WTC11 (cell line): ENCODE measurements at places on chromosomes 13 and 19.

DNA sequence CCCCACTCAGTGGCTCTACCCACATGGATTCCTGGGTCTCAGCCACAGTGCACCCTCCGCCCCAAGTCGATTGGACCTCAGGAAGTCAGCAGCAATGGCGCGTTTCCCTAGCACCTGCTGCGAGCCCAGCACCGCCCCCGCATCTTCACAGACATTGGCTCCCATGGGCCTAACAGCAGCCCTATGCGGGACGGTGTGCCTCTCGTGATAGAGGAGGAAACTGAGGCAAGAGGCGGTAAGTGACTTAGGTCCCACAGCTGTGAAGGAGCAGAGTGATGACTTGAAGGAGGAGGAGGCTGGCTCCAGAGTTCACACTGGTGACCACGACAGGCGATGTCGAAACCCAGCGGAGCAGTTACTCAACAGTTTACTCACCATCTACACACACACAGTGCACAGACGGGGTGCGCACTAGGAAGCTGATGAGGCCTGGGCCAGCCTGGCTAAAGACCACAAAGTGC is 104.5 kb upstream of the SOX1 start:
- no peak for DNase-seq

- no peak for DNase-seq
These were observed at the start of gene KLK6 for GRCh38 chr19:50969413-50969760. KLK6 (minus strand) TSS chr19:50969591; CDS start chr19:50968104, 1,487 bp downstream.

DNA sequence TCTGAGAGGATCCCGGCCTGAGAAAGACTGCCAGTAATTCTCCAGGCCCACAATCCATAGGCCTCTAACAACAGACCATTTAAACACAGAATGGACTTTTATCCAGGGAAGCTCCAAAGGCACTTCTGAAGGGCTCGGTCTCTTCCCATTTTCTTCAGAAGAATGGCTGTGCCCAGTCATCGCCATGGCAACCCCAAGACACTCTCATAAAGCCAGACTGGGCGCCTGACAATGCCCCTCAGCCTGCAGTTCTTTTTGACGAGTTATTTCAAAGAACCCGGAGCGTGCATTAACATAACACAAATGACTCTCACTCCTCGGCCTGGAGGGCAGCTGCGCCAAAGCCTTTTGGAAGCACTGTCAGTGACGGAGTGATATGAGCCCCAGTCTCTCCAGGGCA is 61.0 kb downstream of the RASA3 start:
- no peak for DNase-seq

DNA sequence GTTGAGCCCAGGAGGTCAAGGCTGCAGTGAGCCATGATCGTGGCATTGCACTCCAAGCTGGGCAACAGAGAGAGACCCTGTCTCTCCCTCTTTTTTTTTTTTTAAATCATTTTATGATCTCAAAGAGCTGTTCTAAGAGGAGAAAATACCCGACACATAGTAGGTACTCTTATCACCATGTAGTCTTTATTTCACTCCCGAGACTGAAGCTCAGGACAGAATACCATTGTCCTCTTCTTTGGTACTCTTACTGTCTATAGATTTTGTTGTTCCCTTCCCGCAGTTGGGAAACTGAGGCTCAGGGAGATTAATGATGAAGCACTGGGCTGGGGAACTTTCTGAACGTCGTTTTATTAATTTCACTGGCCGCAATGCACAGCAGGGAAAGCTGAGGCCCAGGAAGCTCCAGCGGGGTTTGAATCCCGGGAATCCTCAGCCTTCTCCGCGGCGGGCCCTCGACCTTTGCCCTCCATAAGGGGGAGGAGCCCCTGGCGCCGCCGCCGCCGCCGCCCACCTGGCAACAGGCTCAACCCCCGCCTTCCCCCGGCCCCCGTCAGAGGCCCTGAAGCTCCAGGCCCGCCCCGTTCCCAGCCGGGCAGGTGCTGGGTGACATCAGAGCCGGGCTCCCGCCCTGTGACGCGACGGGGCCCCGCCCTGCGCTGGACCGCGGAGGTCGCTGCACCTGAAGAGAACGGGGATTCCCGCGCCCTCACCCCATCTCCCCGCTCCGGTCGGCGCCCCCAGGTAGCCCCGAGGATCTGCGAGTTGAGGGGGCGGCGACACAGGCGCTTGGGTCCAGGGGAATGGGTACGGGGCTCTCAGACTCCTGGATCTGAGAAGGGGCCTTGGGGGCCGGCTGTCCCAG is 1.6 kb downstream of the MYH14 start:
- peak; percentile 96 for DNase-seq

DNA sequence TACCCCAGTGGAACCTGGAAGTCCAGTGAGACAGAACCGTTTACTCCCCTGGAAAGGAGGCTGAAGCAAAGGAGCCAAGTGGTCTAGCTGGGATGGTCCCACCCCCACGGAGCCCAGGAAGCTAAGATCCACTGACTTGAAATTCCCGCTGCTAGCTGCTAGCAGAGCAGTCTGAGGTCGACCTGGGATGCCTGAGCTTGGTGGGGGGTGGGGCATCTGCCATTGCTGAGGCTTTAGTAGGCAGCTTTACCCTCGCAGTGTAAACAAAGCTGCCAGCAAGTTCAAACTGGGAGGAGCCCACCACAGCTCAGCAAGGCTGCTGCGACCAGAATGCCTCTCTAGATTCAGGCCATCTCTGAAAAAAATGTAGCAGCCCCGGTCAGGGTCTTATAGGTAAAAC is 437.0 kb downstream of the SUCLA2 start:
- peak; percentile 60 for DNase-seq

DNA sequence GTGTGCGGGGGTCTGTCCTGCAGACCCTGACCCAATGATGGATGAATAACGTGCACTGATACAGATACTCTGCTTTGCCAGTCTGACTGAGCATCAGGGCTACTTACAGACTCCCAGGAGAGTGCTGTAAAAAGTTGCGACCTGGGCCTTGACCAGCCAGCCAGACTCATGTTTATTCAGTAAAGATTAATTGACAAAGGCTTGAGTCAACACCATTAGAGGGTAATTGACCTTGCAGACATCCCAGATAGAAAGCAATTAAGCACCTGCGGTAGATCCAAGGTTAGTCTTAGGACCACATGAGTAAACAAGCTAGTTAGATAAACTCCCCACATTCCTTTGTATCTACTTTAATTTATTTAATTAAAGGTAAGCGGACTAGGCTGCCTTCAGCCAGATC is 10.4 kb downstream of the NUDT19 start:
- no peak for DNase-seq

DNA sequence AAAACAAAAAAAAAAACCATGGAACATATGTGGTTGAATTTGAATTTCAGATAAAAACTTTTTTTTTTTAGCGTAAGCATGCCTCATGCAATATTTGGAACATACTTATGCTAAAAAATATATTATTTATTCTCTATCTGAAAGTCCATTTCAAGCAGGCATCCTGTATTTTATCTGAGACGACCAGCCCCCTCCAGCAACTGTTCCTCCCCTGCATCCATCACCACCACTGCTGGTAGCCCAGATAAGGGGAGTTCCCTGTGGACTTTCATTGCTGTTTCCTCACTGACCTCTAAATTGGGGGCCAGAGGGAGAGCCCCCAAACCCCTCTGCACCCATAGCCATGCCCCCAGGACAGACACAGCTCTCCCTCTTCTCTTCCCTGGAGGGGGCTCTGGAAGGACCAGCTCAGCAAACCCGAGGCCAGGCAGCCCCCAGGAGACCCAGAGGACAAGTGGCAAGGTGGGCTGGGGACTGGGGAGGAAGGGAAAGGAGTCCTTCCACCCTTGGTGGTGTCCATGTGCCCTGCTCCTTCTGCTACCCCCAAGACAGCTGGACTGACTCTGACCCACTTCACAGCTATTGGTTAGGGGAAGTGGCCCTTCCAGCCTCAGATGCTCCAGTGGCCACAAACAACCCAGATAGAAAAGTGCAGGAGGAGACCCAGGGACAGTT is 6.6 kb upstream of the SIGLEC12 start:
- DNase-seq, result no peak

GRCh38 chr19:32767951-32768679 is 48.5 kb downstream of the TDRD12 start:
- no peak for DNase-seq

- DNase-seq, result peak; percentile 51
These were observed 8.3 kb downstream of the RYR1 start for GRCh38 chr19:38441657-38442348.

- no peak for DNase-seq
These were observed 1.5 kb upstream of the GRWD1 start for GRCh38 chr19:48444129-48444935.

DNA sequence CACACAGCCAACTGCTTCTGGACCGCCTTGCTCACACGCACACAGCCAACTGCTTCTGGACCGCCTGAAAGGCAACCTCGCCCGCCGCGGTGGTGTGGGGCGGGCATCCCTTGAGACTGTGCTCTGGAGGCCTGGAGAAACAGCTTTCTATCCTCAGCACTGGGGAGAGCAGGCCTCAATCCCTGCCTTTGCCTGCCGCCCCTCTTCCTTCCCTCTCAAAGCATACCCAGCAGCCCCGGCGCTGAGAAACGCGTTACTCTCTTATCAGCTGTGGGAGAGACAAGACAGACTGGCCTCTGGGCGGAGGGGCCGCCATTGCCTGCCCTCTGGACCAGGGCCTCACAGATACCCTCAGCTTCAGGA is 2.9 kb downstream of the LIPE start:
- DNase-seq, result no peak

DNA sequence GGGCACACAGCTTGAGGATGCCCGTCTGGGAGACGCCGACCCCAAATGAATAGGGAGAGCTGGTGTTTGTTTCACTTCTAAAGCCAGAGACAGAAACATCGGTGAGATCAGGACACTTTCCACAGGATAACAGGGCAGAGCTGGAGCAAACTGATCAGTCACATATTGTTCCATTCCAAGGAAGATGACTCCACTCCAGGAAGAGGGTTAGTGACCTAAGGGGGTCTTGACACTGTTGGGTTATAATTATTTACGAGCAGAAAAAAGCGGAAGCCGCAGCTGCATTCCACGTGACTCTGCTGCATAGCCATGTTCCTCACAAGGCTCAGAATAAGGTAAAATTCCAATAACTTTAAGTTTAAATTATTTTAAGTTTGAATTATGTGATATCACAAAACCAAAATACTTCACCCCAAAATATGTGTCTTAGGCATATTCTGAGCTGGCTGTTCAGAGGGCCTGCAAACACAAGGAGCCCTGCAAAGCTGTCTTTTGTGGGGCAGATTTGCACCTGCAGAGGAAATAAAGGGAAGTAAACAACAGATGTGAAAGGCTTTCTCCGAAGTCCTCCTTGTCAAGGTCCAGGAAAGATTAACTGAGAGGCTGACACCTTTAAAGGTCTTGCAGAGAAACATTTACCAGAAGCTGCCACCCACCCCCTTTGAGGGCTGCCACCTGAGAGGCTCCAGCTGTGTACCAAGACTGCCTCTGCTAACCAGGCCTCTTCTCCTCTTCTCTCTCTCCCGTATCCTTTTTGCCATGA is 819.2 kb downstream of the UQCRFS1 start:
- DNase-seq, result no peak

- no peak for DNase-seq
These were observed 39.9 kb downstream of the TMTC4 start for GRCh38 chr13:100634696-100635095.

- no peak for DNase-seq
These were observed 10.2 kb upstream of the DCUN1D2 start for GRCh38 chr13:113500530-113501265.

GRCh38 chr13:33205804-33206221 is 79.7 kb downstream of the STARD13 start:
- DNase-seq, result no peak

- no peak for DNase-seq
These were observed 1.4 kb upstream of the CIC start for GRCh38 chr19:42267644-42268141.

GRCh38 chr13:33973194-33973593 is 155.2 kb downstream of the RFC3 start:
- no peak for DNase-seq

GRCh38 chr19:53553156-53553555 is 15.2 kb downstream of the ZNF331 start:
- DNase-seq, result no peak

- DNase-seq, result peak; percentile 28
These were observed 35.4 kb upstream of the MAP3K10 start for GRCh38 chr19:40155749-40156265.
